Breast epithelium (tissue), 4 donors: ENCODE measurements at places on chromosomes 6 and 20. TPM values are rescaled to one million over a fixed set of nuclear protein-coding genes. Genes with fewer than 3 reads are reported as not detected.

Gene SLC22A2
- total RNA-seq, result not detected

Gene MRAP2
- 0.33 TPM for total RNA-seq

DNA sequence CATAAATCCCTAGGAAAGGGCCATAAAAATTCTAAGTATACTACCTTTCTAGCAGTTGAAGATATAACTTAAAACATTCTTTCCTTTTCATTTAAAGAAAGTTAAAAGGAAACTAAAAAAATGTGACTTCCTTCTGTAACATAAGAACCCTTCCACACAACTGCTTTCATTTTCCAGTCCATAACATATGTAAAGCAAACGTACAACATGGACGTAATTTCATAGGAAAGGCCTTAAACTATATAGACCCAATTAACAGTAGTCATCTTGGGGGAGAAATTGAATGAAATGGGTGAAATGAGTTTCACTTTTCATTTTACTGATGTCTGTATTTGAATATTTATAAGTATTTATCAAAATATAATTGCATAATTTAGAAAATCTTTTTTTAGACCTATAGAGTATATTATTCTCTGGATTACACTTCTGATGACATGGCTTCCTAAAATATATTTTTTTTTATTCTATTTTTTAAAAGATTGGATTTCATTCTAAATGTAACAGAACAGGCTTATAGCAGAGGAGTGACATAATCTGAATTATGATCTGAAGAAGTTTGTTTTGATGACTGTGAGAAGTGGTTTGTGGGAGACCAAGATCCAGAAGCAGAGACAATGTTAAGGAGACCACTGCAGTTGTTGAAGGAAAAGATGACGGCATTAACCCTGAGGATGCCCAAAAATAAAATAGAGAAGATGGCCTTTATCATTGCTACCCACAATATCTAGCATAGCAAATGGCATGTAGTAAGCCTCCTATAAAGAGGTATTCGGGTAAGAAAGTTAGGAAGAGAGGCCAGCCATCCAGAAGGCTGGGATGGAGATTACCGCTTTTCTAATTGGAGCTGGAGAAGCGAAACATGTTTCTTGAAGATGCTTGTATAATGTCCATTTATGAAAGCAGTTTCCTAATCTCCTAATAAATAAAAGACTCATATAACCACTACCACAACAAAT lies 260.4 kb downstream of the PTPRK start:
- no peak overlapping the region for H3K4me3 ChIP-seq
- DNase-seq, result no peak
- no peaks in the 10 kb centered on the region for H3K36me3 ChIP-seq
- no peaks in the 10 kb centered on the region for H3K27me3 ChIP-seq
- no peaks in the 10 kb centered on the region for H3K4me1 ChIP-seq

DNA sequence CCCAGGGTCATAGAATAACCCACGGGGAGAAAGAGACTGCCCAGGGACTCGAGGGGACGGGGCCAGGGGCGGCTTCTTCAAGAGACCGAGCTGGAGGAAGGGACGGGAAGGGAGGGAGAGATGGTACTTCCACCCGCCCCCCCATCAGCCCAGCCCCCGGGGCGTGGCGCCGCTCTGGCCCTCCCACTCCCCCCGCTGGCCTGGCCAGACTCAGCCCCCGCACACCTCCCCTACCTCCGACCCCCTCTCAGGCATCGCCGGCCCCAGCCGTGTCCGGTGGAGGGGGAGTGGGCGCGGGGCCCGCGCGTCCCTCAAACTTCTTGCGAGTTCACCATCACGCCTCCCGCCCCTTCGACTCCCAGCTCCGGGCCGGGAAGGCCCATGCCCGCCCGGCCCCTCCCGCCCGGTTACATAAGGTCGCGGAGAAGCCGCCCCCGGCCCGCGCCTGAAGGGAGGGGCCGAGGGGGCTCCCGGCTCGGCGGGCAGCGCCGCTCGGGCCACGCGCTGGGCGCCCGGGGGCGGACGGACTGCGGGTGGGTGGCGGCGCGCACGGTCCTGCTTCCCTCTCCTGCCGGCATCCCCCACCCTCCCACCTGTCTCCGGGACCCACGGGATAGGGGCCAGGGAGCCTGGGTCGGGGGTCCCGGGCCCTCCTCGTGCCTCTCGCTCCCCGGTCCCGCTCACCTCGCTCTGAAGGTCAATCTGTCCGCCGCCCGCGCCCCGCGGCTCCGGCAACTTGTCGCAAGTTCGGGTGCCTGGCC lies 562 bp downstream of the TFEB start:
- DNase-seq, result peak; percentile 75
- H3K36me3 ChIP-seq, result no peaks in the 10 kb centered on the region
- peak overlapping the region; percentile 94 for H3K27ac ChIP-seq
- no peaks in the 10 kb centered on the region for H3K4me1 ChIP-seq
- no peaks in the 10 kb centered on the region for H3K27me3 ChIP-seq

DNA sequence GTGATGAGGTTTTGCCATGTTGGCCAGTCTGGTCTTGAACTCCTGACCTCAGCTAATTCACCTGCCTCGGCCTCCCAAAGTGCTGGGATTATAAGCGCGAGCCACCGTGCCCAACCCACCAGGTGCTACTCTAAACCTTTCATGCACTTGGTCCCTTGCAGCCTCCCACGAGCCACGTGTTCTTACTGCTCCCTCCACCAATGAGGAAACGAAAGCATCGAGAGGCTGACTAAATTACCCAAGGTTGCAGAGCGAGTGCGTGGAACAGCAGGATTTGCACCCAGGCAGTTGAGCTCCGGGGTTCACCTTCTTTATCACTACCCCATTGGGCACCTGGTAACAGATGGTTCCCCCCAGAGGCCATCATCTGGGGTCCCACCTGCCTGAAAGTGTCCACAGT lies 208.3 kb downstream of the LY86 start:
- DNase-seq, result no peak
- H3K27ac ChIP-seq, result no peak overlapping the region
- no peaks in the 10 kb centered on the region for H3K27me3 ChIP-seq

GRCh38 chr20:61809006-61809770 lies 256.5 kb downstream of the TAF4 start:
- DNase-seq, result no peak
- no peak overlapping the region for H3K4me3 ChIP-seq
- H3K27ac ChIP-seq, result no peak overlapping the region
- no peaks in the 10 kb centered on the region for H3K27me3 ChIP-seq
- H3K36me3 ChIP-seq, result no peaks in the 10 kb centered on the region
- no peaks in the 10 kb centered on the region for H3K4me1 ChIP-seq

- no peak for DNase-seq
- no peaks in the 10 kb centered on the region for H3K4me1 ChIP-seq
- H3K27ac ChIP-seq, result no peak overlapping the region
Measured at GRCh38 chr6:165376100-165376499, 66.7 kb upstream of the C6orf118 start.

GRCh38 chr6:13112921-13113320 lies 215.4 kb downstream of the TBC1D7 start:
- no peak overlapping the region for H3K27ac ChIP-seq
- H3K36me3 ChIP-seq, result no peaks in the 10 kb centered on the region
- H3K27me3 ChIP-seq, result no peaks in the 10 kb centered on the region

DNA sequence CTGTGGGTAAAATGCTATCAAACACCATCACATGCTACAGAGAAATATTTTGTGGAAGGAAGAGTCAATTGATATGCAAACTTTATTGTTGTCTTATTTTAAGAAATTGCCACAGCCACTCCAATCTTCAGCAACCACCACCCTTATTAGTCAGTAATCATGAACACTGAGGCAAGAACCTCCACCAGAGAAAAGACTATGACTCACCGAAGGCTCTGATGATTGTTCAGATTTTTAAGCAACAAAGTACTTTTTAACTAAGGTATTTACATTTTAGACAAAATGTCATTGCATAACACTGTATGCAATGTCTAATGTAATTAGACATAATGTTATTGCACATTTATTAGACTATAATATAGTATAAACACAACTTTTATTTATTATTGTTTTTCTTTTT lies 26.2 kb upstream of the MMP24 start:
- H3K4me3 ChIP-seq, result no peak overlapping the region
- H3K27ac ChIP-seq, result no peak overlapping the region
- H3K27me3 ChIP-seq, result no peaks in the 10 kb centered on the region

GRCh38 chr6:76275746-76276145 lies 203.3 kb upstream of the IMPG1 start:
- H3K27me3 ChIP-seq, result no peaks in the 10 kb centered on the region
- no peak overlapping the region for H3K27ac ChIP-seq
- DNase-seq, result no peak
- no peak overlapping the region for H3K4me3 ChIP-seq

DNA sequence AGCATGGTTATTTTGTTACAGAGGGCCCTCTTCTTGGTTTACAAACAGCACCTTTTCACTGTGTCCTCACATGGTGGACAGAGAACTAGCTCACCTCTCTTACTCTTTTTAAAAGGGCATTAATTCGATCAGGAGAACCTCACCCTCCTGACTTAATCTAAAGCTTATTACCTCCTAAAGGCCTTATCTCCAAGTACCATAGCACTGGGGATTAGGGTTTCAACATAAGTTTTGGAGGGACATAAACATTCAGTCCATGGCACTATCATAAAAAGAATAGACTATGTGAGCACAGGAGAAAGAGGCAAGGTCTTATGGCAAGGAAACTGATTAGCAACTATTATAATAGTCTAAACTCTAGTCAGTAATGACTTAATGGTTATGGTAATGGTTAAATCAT lies 736.2 kb upstream of the ADGRB3 start:
- no peak for DNase-seq
- no peaks in the 10 kb centered on the region for H3K4me1 ChIP-seq
- no peaks in the 10 kb centered on the region for H3K36me3 ChIP-seq
- no peak overlapping the region for H3K4me3 ChIP-seq
- no peak overlapping the region for H3K27ac ChIP-seq

DNA sequence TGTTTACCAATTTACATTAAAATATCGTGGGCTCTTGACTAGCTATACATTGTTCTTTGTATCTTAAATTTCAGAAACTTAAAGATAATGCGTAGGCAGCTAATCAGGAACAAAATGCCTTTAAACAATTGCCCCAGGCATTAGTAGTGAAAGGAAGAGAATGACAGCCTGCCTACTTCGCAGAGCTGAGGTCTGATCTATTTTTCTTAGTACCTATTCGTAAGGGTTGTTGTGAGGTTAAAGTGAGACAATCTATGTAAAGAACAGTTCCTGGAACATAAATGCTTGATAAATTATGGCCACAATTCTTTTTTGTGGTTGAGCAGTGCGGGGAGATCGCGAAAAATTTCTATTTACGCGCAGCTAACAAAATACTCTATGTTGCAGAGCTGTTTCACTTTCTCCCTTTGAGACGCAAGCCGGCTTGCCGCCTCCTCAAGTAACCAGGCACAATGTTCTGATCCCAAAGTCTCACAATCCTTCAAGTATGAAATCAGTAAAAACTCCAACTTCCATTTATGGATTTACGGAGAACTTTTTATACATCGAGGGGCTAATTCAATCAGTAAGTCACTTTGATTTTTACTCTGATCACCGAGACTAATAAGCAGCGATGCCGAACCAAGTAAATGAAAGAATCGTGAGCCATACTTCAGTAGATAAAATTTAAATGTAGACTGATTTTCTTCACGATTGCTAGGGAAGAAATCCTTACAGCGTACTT lies 878 bp upstream of the PNRC1 start:
- H3K36me3 ChIP-seq, result no peaks in the 10 kb centered on the region
- H3K27me3 ChIP-seq, result no peaks in the 10 kb centered on the region
- H3K4me3 ChIP-seq, result peak overlapping the region; percentile 100
- H3K27ac ChIP-seq, result peak overlapping the region; percentile 96
- peak; percentile 61 for DNase-seq

- no peaks in the 10 kb centered on the region for H3K27me3 ChIP-seq
- no peaks in the 10 kb centered on the region for H3K4me1 ChIP-seq
- no peak overlapping the region for H3K4me3 ChIP-seq
- H3K36me3 ChIP-seq, result no peaks in the 10 kb centered on the region
Measured at GRCh38 chr6:166587631-166588413, 1.3 kb upstream of the RAMACL start.

Gene DUSP15
- total RNA-seq, result 2.1 TPM

Gene CPNE5
- 3.7 TPM for total RNA-seq

Gene RPP40
- 9.2 TPM for total RNA-seq

Gene FABP7
- total RNA-seq, result 3.6 TPM

Gene PHF10
- total RNA-seq, result 61.6 TPM
